ENCODE measurements at places on chromosomes 4 and X.

DNA sequence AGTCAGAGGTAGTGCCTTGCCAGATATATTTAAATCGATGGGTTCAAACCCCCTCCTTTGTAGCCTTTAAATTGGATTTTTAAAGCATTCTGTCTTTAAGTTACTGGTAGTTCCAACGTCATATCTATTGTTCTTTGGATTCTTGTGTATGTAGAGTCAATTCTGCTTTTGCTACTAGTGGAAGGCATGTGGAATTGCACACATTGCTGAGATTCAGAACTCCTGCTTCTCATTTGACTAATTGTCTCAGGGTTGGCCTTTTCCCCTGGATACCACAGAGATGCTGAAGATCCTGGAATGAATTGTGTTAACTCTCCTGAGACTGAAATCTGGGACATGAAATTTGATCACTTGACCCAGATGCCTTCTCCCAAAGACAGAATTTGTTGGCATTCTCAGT lies 328.3 kb upstream of the RPS6KA3 start:
- DNase-seq, result no peak

DNA sequence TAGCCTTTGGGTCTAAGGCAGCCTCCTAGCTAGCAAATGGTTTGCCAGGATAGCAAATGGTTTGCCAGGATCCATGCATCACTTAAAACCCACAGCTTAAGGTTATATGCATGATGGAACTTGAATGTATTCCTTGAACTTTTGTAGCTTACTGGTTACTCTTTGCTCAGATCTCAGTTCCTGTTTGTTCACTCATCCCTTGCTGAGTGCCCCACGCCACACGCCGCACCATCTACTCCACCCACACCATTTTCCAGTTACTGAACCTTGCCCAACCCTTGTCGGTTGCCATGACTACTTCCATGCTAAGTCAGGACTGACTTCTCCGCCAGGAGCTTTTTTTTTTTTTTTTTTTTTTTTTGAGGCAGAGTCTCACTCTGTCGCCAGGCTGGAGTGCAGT lies 29.5 kb upstream of the XIAP start:
- DNase-seq, result no peak

DNA sequence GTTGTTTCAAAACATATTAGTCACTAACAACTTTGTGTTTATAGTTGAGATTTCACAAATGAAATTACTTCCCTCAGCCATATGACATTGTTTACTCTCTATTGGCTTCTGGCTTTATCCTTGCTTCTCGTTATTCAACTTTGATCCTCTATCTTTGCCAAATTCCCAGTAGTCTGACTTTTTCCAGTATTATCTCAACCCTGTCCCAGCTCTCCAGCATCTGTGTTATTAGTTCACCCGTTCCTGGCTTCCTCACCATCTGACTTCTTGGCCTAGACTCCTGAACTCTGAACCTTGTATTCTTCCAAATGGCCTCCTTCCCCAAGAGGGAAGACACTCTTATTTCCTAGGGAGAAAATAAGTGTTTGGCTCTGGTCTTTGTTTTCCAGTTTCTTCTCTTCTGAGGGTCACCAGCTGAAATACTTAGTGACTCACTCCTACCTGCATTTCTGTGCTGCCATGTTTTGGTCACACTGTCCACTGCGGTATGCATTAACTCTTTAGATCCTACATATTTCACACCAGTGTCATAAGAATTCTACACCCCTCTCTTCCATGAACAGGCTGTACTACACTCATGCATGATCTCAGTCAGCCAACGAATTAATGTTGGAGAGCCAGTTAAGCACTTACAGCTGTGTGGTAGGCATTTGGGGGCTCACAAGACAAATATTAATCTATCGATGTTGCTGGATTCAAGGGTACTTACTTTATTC lies 17.0 kb upstream of the ARHGAP24 start:
- DNase-seq, result no peak

DNA sequence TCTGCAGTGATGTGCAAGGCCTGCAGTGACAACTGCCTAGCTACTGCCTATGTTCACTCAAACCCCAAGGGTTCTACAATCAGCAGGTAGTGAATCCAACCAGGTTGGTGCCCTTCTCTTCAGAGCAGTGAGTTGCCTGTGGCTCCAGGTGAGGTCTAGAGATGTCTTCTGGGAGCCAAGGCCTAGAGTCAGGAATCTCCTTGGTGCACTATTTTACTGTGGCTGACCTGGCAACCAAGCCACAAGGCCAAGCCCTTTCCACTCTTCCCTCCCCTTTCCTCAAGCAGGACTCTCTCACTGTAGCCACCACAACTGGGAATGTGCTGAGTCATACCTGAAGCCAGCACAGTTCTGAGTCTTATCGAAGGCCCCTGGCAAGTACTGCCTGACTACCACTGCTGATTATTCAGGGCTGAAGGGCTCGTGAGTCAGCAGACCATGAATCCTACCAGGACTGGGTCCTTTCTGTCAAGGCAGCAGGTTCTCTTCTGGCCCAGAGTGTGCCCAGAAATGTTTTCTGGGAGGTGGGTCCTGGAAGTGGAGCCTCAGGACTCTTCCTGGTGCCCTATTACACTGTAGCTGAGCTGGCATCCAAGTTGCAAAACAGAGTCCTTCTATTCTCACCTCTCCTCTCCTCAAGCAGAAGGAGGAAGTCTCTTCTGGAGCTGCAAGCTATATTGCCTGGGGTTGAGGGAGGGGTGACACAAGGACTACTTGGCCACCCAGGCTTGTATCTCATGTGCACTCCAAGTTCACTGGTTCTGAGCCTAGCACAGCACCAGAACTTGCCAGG lies 111.6 kb downstream of the BTC start:
- DNase-seq, result no peak

- DNase-seq, result no peak
These were observed 390.7 kb downstream of the MAPK10 start for GRCh38 chr4:85968945-85969819.

- no peak for DNase-seq
These were observed 320.5 kb upstream of the TET2 start for GRCh38 chr4:104826171-104826570.
